ENCODE measurements at places on chromosomes 2 and 18.

GRCh38 chr2:125272651-125273050 lies 1247.6 kb downstream of the CNTNAP5 start:
- no peak for DNase-seq

- DNase-seq = no peak
These were observed 657.2 kb downstream of the IRS1 start for GRCh38 chr2:226142463-226142862.

GRCh38 chr2:45267062-45267792 lies 258.0 kb upstream of the SIX2 start:
- no peak for DNase-seq

GRCh38 chr18:55869556-55870501 lies 281.8 kb upstream of the TCF4 start:
- DNase-seq = no peak

- DNase-seq = no peak
These were observed 57.8 kb upstream of the CCDC141 start for GRCh38 chr2:179107737-179108136.

GRCh38 chr2:1375794-1376193 lies 37.5 kb upstream of the TPO start:
- no peak for DNase-seq

- no peak for DNase-seq
These were observed 89.8 kb upstream of the SP3 start for GRCh38 chr2:174054926-174055325.

GRCh38 chr2:15758848-15759247 lies 167.2 kb downstream of the DDX1 start:
- no peak for DNase-seq

DNA sequence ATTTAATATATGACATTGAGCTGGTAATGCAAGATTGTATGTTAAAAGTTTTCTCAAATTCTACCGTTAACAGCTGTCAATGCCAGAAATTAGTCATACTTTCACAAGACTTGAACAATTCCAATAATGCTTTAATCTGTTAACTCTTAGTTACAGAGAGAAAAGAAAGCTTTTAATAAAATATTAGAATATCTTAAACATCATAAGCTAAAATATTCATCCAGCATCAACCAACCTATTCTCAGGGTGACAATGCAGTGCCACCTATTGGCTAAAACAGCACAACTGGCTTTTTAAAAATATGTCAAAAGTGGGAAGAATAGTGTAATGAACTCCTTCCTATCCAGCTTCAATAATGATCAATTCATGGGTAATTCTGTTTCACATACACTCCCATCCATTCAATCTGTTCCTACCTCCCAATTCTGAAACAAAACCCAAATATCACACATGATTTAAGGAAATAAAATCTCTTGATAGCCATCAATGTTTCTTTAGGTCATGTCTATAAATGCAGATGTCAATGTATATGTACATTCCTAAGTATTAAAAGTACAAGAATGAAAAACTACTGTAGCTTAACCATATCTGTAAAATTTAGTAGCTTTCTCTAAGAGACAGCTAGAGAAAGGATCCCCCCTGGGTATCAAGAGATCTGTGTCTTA lies 79.8 kb upstream of the CCDC141 start:
- no peak for DNase-seq

GRCh38 chr18:5628512-5629255 lies 84.9 kb upstream of the EPB41L3 start:
- DNase-seq = no peak

DNA sequence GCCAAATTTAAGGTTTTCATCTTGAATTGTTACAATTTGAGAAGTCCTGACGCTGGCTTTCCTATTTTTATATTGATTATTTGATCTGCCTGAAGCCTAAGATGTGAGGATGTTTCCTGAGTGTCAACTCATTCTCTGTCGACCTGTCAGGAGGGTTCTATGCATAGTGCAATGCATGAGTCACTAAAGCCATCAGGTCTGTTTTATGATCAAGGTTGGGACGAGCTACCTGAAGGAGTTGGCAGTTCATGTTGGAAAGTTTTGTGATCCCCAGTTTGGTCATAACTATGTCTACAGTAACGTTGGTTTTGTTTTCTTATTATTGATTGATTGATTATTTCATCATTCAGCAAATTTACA lies 71.2 kb downstream of the NABP1 start:
- no peak for DNase-seq

DNA sequence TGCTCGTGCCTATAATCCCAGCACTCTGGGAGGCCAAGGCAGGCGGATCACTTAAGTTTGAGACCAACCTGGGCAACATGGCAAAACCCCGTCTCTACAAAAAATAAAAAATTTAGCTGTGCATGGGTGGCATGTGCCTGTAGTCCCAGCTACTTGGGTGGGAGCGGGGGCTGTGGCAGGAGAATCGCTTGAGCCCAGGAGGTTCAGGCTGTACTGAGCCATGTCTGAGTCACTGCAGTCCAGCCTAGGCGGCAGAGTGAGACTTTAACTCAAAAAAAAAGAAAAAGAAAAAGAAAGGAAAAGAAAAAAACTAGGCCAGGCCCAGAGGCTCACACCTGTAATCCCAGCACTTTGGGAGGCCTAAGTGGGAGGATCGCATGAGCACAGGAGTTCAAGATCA lies 30.8 kb downstream of the TWSG1 start:
- DNase-seq = no peak

GRCh38 chr18:65606551-65607130 lies 144.2 kb upstream of the CDH7 start:
- no peak for DNase-seq

DNA sequence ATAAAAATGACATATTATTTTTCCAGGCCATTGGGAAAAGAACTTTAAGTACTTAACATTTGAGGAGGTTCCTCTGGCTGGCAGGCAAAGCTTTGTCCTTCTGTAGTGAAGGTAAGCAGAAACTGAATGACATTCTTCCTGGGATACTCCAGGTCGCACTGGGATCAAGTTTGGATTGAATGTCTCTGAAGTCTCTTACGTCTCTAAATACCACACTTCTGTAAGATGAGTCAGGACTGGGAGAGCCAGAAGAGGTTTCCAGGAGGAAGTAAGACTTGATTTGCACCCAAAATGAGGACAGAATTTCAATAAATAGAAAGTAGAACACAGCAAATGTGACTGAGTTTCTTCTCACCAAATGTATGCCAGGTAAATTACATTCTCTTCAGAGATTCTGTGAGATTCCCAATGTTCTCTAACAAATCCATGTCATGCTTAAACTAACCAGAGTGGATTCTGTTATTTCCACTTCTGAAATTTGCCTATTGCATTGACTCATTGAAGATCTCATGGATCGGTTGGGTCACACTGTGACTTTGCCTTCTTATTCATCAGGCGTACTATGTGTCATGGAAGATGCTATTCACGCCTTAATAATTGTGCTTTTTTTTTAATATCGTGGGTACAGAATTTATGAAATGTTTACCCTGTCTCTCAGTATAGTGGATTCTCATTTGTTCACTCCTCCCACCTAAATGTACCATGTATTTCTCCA lies 25.5 kb upstream of the VIT start:
- DNase-seq = no peak

DNA sequence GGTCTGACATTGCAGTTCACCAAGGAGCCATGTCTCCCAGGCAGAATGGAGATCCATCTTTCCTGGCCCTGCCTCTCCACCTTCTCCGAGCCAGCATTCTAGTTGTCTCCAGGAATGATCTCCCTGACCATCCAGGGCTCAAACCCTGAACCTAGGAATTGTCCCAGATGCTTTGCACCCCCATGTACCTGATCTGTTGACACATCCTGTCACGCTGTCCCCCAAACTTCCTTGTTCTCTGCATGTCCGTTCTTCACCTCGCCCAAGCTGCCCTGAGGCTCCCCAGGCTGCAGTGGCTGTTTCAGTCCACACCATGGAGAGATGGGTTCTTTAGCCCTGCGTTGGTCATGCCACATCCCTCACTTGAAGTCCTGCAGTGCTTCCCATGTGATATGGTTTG lies 7.0 kb upstream of the MBP start:
- no peak for DNase-seq

- no peak for DNase-seq
These were observed 83.5 kb downstream of the MYO5B start for GRCh38 chr18:50111398-50111797.

- peak; percentile 29 for DNase-seq
These were observed at the start of gene KLF7 for GRCh38 chr2:207165121-207166038. TSS of gene KLF7 (minus strand) at chr2:207165948. CDS start at chr2:207165568, 380 bp downstream.

DNA sequence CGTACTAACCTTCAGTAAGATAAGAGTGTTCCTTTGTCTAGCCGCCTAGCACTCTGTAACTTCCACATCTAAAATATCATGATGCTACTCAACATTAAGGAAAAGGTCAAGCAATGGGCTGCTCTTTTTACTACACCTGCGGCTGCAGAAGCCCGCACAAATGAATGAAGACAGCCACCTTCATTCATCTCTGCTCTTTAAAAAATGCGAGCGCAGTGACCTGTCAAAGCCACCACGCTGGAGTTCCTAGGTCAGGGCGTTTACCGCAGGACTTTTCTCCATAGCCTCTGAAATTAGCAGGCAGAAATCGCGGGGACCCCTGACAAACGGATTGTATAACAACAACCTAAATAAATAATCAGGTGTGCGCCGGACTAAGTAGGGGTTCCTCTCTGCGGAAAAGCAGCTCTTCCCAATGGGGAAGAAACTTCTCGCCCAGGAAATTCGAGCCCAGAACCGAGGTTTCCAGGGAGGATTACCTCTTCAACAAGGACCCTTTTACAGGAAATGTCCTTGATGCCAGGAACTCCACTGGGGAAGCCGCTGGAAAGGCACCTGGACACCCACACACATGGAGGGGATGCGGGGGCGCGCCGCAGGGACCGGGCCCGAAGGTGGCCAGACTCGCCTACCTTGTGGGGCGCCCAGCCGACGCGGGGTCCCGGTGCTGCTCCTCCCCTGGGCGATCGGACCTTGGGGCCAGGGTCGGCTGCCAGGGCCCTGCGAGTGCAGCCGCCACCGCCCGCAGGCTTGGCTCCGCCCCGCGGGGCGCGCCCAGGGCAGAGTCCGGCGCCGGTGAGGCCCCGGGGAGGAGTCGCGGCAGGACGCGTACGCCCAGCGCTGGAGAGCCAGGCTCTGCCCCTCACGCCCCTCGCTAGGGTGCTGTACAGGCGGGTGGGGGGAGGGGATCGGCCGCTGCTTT lies at the start of gene CCDC68:
TSS of gene CCDC68 (minus strand) at position 758 of the 922 bp plus-strand sequence. CDS start 16,670 bp downstream, outside the sequence.
- no peak for DNase-seq

DNA sequence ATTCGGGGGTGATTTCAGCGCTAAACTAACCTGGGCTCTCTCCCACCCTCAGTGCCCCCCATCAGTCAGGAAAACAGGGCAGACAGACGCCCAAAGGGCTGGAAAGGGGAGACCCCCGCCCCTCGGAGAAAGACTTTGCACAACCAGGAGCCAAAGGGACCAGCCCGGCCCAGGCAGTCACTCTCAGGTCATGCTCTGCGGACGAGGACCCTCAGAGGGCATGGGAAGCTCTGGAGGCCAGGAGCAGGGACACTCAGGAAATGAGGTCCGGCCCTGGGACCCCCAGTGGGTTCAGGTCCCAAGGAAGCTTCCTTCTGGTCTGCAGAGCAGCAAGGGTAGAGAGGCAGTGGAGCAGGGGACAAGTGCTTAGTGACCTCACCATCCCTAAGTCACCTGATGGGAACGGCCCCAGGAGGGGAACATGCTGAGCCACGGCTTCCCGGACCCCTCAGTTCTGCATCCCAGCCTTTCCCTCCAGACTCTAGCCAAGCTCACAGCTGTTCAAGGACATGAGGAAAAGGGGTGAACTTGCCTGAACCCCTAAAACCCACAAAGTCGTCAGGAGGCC lies 88.0 kb upstream of the GPC1 start:
- no peak for DNase-seq

DNA sequence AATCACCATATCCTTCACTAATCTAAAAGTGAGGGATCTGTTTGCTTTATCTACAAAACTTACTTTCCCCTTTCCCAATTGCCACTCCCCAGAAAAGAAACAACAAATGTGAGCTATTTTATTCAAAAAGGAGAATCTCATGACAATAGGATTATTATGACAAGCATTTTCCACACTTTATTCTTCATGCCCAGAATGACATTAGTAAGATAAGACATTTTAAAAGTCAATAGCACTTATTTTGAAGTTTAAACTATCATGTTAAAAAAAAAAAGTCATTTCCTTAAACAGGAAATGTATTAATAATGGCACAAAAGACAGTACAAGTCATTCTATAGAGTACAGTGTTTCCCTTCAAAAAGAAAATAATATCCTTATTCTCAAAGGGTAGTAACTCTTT lies 58.8 kb upstream of the HNRNPA3 start:
- no peak for DNase-seq

- no peak for DNase-seq
These were observed 26.9 kb downstream of the CELF4 start for GRCh38 chr18:37538526-37539205.

- no peak for DNase-seq
These were observed 143.1 kb upstream of the FBXO11 start for GRCh38 chr2:48049371-48049770.

- no peak for DNase-seq
These were observed 161.4 kb downstream of the FMNL2 start for GRCh38 chr2:152496371-152496770.

- DNase-seq = no peak
These were observed 86.5 kb upstream of the UGP2 start for GRCh38 chr2:63755216-63755615.

DNA sequence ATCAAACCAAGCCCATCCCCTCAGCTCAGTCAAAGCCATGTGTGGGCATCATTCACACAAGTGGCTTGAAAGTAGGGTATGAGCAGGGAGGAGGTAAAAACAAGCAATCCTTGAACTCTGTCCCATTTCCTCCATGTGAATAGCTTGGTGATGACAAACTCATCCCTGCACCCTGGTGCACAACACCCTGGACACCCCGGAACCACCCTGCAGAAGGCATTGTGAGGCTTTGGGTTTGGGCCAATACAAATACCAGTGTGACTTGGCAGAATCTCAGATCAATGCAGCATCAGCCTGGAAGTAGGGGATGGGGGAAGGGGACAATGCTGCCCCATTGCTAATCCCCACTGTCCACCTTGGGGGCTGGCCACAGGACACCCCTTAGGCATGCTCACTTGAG lies 28.6 kb downstream of the TGFA start:
- DNase-seq = no peak

DNA sequence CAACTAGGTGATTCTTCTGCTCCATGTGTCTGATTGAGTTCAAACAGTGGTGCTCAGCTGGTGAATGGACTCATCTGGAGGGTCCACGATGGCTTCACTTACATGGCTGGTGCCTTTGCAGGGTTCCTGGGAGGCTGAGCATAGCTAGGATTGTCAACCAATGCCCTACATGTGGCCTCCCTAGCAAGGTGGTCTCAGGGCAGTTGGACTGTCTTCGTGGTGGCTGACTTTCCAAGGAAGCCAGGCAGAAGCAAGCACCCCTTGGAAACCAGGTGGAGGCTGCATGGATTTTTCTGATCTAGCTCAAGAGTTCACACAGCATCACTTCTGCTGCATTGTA lies 6.8 kb downstream of the IL1R2 start:
- no peak for DNase-seq

DNA sequence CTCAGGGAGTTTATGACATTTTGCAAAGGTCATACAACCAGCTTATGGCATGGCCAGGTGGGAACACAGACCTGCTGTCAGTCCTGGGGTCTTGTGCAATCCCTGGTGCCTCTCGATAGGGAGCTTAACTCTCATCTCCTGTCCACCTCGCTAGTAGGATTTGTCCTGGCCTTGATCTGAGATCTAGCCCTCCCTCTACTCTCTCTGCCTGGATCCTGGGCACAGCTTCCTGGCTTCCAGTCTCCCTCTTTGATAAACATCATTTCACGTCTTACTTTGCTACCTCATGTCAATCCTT lies 13.8 kb downstream of the GALR1 start:
- DNase-seq = no peak

Measured in activated B cell treated with CpG ODN at 0.5 μM for 24 hours (primary cell).